ENCODE measurements at places on chromosomes 4 and X.

- DNase-seq, result no peak
These were observed 544.7 kb upstream of the NR3C2 start for GRCh38 chr4:148986951-148987350.

DNA sequence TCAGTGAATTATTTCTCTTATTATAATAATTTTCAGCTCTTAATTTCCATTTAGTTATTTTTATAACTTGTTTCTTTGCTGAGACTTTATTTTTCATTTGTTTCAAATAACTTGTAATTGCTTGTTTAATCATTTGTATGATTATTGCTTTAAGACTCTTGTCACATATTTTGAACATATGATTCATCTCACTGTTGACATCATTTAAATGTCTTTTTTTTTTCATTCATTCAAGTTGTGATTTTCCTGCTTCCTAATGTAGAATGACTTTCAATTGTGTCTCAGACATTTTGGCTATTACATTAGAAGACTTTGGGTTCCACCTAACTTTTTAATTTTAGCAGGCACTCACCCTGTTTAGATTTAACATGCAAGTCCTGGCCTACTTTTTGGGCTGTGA, 234.8 kb upstream of the DIPK2B start:
- no peak for DNase-seq

GRCh38 chrX:150203248-150203645, 159.9 kb upstream of the MAMLD1 start:
- DNase-seq, result no peak

GRCh38 chr4:153763404-153763803, 3.6 kb upstream of the RNF175 start:
- DNase-seq, result no peak

- DNase-seq, result no peak
These were observed 5.9 kb upstream of the PLAC1 start for GRCh38 chrX:134664202-134664601.

GRCh38 chr4:138078751-138079520, 163.2 kb downstream of the SLC7A11 start:
- no peak for DNase-seq

DNA sequence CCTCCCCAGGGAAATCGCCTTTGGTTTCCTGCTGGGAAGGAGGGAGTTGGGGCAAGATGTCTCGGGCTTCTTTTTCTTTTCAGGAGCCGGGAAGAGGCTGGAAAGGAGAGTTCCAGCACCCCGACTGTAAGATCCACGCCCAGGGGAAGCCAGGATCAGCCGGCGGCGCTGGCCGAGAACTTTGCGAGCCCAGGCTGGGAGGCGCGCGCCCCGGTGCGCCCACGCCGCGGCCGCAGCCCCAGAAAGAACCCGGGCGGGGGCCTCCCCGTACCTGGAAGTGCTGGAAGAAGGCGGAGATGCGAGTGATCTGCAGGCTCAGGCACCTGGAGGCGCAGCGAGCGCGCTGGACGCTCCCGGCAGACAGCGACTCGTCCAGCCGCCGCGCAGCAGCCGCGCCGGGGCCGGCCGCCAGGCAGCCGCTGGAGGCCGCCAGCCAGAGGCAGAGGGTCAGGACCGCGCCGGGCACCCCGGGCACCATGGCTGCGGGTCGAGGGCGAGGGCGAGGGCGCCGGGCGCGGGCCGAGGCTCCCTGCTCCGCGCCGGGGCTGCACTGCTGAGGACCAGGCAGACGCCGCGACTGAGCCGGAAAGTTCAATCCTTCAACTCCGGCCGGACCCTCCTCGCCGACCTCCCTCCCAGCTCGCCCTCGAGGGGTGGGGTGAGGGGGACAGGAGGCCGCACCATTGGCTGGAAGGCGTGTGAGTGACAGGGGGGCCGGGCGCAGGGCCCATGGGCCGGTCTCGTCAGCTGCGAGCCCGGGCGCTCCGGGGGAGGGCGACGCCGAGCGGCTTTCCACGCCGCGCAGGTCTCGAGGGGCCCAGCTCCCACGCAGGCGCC, at the start of gene ANOS1:
TSS of gene ANOS1 (minus strand) at position 579 of the 837 bp plus-strand sequence. CDS start at position 478, 101 bp downstream.
- no peak for DNase-seq
